NCI-H1436 treated with DMSO at 0.1 percent for 48 hours (cell line): ENCODE measurements at places on chromosomes 12 and 14.

DNA sequence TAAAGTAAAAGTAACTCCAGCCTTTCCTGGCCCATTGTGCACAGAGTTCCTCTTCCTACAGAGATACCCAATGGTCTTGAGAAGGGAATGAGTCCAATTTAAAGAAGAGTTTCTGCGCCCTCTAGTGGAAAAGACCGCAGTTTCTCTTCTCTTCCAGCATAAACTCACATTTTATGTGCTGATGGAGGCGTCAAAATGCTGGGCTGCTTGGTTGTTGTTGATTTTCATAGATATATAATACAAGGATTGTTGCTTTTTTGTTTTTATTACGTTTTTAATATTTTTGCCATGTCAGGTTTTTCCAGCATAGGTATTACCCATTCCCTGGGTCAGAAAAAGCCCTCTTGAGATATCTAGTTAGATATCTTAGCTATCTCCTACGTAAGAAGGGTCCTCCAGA is 356.9 kb upstream of the STXBP6 start:
- DNase-seq, result no peak

DNA sequence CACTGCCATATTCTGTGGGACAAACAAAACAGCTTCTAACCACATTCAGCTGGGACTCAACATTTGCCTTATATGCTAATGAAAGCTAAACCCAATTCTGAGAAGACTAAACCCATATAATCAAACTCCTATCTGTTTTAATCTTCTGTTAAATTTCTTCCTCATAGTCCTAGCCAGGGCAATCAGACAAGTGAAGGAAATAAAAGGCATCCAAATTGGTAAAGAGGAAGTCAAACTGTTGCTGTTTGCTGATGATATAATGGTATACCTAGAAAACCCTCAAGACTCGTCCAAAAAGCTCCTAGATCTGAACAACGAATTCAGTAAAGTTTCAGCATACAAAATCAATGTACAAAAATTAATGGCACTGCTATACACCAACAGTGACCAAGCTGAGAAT is 157.1 kb downstream of the PHLDA1 start:
- no peak for DNase-seq

GRCh38 chr14:85040046-85040685 is 489.8 kb upstream of the FLRT2 start:
- no peak for DNase-seq

- no peak for DNase-seq
These were observed 202.6 kb downstream of the ANO6 start for GRCh38 chr12:45418520-45418919.

DNA sequence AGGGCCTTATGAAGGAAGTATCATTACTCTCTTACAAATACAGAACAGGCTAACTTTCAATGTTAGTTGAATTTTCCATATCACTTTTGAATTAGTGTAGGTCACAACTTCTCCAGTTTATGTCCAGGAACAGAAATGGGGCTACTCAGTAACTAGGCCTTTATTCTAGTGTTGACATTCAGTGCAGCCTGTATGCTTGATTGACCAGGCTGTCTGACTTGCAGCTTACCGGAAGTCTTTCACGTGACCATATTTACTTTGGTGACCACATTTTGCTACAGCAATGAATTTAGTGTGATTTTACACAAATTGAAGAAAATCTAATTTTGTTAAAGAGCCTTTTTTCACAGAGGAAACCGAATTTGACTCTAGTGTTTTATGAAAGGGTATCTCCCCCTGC is 12.4 kb downstream of the MTERF2 start:
- no peak for DNase-seq

GRCh38 chr12:14952299-14952921 is 9.0 kb downstream of the ARHGDIB start:
- DNase-seq, result no peak

DNA sequence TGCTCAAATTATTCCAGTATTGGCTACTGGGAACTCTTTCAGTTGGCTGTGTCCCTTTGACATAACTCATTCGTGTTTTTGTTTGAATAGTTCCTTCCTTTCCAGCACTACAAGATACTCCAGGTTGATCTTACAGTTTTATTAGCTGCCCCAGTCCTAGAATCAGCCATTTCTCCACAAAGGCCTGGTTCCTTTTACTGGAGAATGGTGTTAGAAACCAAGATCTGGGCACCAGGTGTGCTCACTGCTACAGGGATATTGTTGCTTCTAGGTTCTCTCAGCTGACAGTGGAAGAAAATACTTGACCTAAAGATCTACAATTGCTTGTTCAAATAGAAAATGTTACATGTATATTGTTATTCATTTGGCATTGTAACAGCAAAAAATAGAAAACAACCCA is 21.9 kb downstream of the CDK17 start:
- no peak for DNase-seq

GRCh38 chr12:33605757-33606156 is 166.1 kb upstream of the SYT10 start:
- no peak for DNase-seq

GRCh38 chr12:108214486-108214885 is 85.4 kb downstream of the WSCD2 start:
- no peak for DNase-seq

DNA sequence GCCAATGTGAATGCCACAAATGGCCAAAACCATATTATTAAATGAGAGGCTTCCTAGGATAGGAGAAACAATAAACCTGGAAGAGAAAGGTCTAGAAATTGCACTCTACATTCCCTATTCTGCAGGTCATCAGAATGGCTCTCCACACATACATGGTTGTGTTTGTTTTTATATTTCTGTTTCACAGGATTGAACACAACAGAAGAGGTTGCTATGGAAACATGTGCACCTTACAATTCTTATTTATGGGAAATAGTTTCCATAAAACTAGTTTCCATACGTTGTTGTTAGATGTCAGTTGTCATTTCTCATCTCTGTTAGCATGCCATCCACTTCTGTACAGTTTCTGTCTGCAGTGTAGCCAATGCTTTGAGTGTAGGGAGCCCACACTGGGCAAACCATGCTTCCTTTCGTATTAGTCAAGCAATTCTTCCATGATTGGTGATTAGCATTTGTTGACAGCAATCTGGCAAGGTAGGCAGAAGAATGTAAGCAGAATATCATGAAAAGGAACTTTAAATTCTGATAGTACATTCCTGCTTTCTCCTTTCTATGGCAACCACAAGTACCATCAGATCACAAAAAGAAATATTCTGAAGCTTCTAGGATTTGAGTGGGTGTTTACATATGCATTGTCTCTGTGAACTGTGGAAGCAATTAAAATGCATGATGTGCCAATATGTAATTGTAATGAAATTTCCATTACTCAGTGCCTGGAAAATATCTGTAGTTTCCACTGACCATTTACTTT is 141.6 kb upstream of the AVPR1A start:
- no peak for DNase-seq

- no peak for DNase-seq
These were observed 197.1 kb downstream of the ATP23 start for GRCh38 chr12:58138424-58138823.

GRCh38 chr12:6872073-6873048 is 742 bp downstream of the SPSB2 start:
- DNase-seq, result no peak

DNA sequence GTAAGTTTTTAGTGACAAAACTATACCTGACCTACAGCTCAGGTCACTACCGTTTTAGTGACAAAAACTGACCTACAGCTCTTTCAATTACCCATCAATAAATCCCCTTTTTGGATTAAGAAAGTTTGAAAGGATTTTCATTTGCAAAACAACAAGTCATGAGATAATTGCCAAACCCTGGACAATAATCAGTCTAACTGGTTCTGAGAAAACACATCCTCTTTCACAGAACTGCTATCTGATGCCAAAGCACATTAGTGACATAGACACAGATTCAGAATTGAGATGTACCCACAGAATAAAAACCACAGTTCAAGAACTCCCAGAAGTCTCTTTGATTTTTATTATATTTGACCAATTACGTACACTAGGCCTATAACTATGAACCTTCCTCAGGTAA is 126.0 kb upstream of the COCH start:
- DNase-seq, result no peak

DNA sequence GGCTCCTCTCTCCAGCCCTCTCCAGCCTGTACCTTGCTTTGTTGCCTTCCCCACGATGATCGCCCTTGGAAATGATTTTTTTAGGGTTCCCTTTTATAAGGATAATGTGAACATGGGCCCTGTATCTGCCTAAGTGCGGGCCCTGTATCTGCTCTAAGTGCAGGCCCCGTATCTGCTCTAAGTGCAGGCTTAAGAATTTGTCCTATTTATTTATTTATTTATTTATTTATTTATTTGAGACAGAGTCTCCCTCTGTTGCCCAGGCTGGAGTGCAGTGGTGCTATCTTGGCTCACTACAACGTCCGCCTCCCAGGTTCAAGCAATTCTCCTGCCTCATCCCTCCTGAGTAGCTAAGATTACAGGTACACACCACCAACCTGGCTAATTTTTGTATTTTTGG is 22.5 kb downstream of the GALNT16 start:
- DNase-seq, result no peak

DNA sequence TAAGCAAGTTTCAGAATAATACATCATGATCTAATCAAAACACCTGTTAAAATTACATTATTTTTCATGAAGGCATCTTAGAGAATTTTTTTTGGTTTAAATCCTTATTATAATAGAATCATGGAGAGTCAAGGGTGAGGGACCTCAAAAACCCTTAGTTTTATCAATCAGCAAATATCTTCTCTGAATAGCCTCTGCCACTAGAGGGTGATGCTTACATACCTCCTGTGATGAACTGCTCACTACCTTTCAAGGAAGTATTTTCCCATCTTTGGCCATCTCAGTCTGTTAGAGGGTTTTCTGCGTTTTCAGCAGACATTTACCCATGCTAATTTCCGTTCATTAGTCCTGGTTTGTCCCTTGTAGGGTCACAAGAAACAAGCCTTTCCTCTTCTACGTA is 200.2 kb downstream of the TRHDE start:
- no peak for DNase-seq

- DNase-seq, result no peak
These were observed 867.2 kb downstream of the BCL11B start for GRCh38 chr14:98404811-98405210.

- no peak for DNase-seq
These were observed 296.7 kb downstream of the CEP128 start for GRCh38 chr14:80644826-80645225.

DNA sequence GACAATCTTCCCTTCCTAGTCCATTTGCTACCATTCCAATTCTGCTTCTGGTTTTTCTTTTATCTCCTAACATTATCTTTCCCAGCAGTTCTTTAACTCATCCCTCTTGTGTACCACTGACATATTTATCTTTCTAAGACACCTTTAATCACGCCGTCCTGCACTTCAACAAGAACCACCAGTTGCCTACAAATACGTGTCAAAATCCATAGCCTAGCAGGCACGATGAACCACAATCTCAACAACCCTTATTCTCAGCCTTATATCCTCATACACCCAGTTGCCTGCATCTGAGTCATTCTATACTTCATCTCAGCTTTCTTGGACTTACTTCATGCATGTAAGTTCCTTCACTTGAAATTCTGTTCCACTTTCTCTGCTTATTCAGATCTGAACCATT is 16.4 kb upstream of the ST8SIA1 start:
- DNase-seq, result no peak

DNA sequence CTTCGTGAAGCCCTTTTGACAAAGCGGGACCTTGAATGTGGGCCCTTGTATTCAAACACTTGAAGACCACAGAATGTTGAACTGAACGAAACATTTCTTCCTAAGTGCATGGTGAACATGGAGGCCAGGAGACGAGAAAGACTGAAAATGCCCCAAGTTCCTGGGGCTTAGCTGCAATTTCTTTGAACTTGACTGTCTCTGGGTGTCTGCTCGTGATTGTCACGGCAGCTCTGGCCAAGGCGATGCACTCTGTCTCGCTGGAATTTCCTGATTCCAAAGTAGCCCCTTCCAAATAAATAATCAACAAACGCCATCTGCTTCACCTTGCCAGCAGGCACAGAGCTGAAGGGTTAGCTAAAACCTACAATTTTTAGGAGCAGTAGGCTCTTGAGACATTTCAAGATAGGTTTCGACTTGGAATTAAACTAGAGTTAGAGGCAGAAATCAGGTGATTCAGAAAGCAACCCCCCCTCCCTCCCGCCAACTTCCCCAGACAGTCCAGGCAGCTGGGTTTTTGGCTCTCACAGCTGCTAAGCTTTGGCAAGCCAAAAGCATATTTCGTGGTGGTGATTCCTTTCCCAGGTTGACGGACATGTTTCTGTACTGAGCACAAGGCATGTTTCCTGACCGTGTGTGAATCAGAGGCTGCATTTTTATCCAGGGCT is 13.5 kb upstream of the IRF2BPL start:
- no peak for DNase-seq

GRCh38 chr14:33504246-33505099 is 446.4 kb downstream of the EGLN3 start:
- DNase-seq, result no peak

DNA sequence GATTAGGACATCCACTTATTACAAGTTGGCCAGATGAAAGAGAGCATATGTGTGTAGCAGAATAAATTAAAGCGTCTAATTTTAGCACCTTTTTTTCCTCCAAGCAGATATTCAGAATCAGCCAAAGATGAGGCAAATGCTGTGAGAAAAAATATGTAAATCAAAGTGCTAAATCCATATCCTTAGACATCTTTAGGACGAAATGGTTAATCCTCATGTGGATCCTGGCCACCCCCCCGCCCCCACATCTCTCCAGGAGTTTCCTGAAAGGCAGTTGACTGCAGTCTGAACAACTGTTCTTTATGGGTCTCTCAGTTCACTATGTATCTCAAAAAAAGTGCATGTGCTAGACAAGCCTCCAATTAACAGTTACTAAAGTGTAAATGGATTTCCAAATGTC is 1768.1 kb upstream of the SEL1L start:
- no peak for DNase-seq

GRCh38 chr14:84541018-84541417 is 988.9 kb upstream of the FLRT2 start:
- no peak for DNase-seq

DNA sequence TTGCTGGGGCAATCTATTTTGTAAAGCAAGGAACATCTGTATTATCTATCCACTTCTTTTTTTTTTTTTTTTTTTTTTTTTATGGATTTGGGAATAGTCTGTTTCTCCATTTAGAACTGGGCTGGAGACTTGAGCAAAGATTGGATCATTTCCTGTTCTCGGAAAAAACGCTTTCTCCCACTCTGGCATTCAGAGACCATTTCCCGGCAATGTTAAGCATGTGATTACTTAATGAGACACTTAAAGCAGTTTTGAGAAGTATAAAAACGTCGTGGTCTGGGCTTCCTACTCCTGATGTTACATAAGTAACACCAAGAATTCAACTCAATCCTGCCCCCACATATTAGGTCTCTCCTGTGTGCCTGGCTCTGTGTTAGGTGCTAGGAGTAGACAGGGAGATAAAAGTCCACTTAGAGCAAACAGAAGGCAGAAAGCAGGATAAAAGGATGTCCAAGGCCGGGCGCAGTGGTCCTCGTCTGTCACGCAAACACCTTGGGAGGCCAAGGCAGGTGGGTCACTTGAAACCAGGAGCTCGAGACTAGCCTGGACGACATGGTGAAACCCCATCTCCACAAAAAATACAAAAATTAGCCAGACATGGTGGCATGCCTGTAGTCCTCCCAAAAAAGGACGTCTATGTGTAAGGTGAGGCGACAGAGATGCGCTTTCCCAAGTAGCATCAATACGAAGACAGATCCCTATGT is 152.1 kb upstream of the GSC start:
- DNase-seq, result no peak

GRCh38 chr12:18250313-18250916 is 10.9 kb upstream of the PIK3C2G start:
- peak; percentile 10 for DNase-seq

- DNase-seq, result no peak
These were observed 14.4 kb downstream of the PLEK2 start for GRCh38 chr14:67397536-67397935.

GRCh38 chr12:3097186-3097804 is 20.1 kb downstream of the TSPAN9 start:
- no peak for DNase-seq

GRCh38 chr12:92226071-92226661 is 80.5 kb upstream of the BTG1 start:
- DNase-seq, result no peak
